ENCODE measurements at places on chromosomes 7 and 10. TPM values are rescaled to one million over a fixed set of nuclear protein-coding genes. Genes with fewer than 3 reads are reported as not detected.

Gene UTF1
- not detected for total RNA-seq

Gene NPC1L1
- total RNA-seq = not detected

GRCh38 chr7:22733761-22734160, 6.8 kb downstream of the IL6 start:
- no peak for DNase-seq

GRCh38 chr10:118805146-118805545, 50.4 kb upstream of the CACUL1 start:
- DNase-seq = no peak

GRCh38 chr10:126170776-126171175, 217.5 kb downstream of the ADAM12 start:
- DNase-seq = no peak

DNA sequence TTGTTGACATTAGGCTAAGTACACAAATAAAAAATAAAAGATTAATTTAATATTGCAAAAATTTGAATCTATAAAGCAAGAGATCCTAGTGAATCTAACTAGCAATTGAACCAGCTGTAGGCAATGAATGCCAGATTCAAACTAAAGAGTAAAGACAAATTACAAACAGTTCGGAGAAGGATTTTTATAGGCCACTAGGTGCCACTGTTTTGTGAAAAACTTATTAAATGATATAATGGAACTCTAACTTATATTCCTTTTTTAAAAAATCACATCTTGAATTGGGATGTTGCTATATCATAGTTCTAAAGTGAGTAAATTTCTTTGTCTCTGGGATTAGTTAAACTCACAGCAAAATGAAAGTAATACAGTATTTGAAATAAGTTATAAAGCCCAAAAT, 39.1 kb upstream of the GNAI1 start:
- DNase-seq = no peak

- DNase-seq = no peak
These were observed 41.0 kb upstream of the SLC29A3 start for GRCh38 chr10:71277914-71278665.

Measured in Daoy (cell line).